Coronary artery (tissue), 2 donors: ENCODE measurements at places on chromosomes 5 and 9.

DNA sequence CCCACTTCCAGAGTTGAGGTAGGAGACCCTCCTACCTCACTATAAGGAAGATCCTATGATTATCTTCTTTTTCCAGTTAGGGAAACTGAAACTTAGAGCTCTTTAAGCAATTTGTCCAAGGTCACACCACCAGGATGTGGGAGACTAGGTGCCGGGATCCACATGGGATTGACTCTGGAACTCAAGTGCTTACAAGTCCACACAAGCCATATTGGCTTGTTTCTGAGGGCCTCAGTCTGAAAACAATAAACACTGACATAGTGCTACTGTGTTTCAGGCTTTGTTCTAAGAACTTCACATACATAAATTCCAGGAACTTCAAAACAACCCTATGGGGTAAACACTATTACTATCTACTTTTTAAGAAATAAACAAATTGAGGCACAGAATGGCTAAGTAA lies 481.3 kb downstream of the ZSWIM6 start:
- no peak for DNase-seq

- no peak for DNase-seq
Measured at GRCh38 chr9:4620057-4620765, 41.9 kb upstream of the PLPP6 start.

DNA sequence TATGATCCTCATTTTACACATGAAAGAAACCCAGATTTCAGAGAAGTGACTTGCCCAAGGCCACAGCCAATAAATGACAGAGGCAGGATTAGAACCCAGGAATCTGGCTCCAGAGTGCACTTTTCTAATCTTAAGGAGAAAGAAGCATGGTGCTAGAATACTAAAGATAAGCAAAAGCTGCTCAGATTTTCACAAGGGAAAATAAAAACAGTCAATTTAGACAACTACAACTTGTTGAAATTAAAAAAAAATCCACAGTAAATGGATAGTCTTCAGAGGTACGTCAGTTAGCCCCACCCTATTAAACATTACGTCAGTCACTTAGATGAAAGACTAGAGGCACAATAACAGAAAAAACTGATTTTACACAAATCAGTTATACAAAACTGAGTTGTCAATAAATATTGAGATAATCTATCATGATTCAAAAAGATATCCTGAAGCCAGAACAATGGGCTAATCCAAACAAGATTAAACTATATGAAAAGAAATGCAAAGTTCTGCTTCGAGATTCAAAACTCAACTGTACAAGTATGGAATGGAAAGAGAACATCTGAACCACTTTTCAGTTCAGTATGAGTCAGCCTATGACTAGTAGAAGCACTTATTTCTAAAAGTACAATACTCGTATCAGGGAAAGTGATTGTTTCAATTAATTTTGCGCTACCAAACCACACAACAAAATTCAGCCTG lies 9.3 kb downstream of the TMEM245 start:
- no peak for DNase-seq

- DNase-seq: no peak
Measured at GRCh38 chr9:129198319-129199043, 20.4 kb upstream of the IER5L start.

- DNase-seq: no peak
Measured at GRCh38 chr9:115657695-115658094, 495.9 kb upstream of the PAPPA start.

DNA sequence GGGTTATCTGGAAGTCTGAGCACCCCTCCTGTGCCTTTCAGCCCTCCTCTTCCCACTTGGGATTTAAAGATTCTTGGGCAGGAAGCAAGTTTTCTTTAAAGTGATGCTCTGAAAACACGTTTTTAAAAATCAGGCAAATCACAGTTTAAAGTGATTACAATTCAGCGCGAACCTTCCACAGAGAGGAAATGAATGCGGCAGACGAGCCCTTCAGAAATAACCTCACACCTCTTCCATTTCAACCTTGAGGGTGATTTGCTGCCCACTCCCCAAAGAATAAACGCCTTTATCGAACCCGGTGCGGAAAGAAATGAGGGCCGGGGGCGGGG lies 2.3 kb upstream of the EFNA5 start:
- no peak for DNase-seq

DNA sequence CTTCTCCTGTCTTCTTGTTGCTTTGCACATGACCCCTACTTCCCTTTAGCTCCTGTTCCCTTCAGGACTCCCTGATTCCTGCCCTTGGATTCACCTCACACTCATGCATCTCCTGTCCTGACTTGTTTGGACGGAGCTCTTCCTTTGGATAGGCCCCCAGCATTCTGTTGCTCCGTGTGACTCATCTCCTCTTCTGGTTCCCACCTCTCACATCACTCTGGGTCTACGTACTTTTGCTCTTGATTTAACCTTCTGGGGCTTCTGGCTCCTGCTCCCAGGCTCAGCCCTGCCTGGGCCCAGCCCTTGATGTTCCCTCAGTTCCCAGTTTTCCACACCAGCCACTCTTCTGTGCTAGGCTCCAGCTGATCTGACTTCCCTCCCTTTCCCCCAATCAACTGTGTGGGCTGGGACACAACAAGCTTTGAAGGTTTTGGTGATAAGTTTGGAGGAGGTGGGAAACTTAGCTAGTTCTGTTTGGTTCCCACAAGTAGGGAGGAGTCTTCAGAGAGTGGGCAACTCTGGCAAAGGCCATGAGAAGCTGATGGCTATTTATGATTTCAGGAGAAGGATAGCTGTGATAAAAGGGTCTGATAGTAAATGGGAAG lies 331.5 kb downstream of the ARHGEF28 start:
- no peak for DNase-seq

GRCh38 chr9:111158363-111158762 lies 120.1 kb upstream of the LPAR1 start:
- no peak for DNase-seq
